ENCODE measurements at places on chromosomes 5 and 9. TPM values are rescaled to one million over a fixed set of nuclear protein-coding genes. Genes with fewer than 3 reads are reported as not detected.

PCDHA9 gene
- under 0.01 TPM for total RNA-seq

SCGB3A2 gene
- not detected for total RNA-seq

DNA sequence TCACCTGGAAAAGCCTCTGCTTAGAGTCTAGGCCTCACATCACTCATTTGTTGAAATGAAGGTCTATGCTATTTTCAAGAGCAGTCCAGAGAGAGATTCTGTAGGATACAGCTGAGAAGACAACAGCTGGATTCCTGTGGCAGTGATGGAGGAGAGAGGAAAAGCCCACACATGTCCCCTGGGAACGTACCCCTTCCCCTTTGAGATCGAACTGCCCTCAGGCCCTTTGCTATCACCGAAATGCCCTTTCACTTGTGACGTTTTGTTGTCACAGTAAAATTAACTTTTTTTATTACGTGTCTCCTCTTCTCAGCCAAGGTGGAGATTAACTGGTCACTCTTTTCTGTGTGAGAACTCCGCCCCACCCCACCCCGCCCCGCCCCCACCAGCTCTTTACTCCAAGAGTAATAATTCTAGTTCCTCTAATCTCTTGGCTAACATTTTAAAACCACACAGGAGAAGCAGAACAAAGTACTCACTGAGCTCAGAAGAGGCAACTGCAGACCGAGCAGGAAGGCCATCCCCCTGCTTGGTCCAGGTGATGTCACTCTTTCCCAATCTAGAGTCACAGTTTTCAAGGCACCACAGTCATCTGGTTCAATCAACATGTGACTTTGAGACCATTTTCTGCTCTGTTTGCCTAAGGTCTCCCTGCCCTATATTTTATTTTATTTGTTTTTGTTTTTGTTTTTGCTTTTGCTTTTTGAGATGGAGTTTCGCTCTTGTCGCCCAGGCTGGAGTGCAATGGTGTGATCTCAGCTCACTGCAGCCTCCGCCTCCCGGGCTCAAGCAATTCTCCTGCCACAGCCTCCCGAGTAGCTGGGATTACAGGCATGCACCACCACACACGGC is 105.6 kb downstream of the SUSD1 start:
- DNase-seq, result peak; percentile 54

GRCh38 chr9:16809912-16810610 is 60.4 kb downstream of the BNC2 start:
- DNase-seq, result no peak

DNA sequence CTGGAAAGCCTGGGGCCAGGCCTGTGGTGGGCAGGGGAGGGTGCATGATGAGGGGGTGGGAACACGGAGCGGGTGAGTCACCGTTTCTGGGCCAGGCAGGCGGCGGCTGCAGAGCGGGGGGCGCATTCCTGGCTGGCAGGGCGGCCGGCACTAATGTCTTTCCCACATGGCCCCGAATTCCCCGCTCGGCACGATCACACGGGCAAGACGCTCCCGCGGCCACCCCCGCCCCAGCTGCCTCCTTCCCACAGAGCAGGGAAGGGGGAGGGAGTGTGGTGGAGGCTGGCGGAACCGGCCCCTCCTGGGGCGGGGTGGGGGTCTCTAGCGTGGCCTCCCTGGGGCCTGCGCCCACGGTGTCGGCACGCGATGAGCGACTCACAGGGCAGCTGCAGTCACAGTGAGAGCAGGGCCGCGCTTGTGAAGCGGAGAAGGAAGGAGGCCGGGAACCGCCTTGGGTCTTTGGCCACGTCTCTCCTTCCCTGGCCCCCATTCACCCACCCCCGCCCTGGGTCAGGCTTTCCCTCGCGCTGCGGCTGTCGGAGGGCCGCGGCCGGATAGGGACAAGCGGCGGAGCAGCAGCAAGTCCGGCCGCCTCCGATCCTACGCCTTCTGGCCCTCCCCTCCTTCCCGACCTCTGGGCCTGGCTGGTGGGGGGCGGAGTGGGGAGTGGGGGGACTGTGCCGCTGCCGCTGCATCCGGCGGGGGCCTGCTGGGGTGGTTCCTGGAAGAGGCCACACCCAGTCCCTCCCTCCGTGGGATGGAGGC is 48.9 kb downstream of the CXXC5 start:
- peak; percentile 91 for DNase-seq

DNA sequence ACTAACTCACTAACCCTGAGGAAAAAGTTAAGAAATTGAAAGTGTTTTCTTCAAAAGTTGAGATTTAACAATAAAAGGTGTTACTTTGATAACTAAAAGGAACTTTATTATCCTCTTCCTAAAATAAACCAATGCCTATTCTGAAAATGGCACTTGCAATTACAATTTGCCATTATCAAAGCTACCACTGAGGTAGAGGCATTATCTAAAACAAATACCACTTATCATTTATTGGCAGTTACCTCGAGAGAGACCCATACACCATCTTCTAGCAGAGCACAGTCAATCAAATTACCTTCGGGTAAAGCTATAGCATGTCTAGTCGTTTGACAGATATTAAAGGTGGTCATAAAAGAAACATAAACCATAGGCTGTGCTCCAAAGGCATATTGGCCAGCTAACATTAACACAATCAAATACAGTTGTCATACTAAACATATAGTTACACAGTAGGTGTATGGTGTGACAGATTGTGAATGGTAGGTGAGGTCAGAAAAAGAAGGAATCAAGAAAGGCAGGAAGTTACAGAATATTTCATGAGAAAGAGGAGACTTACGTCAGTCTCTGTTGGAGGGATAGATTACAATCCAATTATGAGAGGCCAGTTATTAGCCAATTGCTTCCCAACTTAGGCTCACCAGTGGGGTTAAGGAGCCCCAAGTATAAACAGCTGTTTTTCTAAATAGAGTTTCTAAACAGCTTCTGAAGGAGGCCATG is 56.3 kb downstream of the VCAN start:
- no peak for DNase-seq

- DNase-seq, result peak; percentile 64
These were observed 597.8 kb upstream of the CLINT1 start for GRCh38 chr5:158456756-158457155.

Measured in fibroblast of villous mesenchyme (primary cell).